ENCODE measurements at places on chromosomes 11 and 22. TPM values are rescaled to one million over a fixed set of nuclear protein-coding genes. Genes with fewer than 3 reads are reported as not detected.

The WBP2NL gene
- 0.46 TPM for total RNA-seq

The CPT1B gene
- total RNA-seq, result 1.00 TPM

The PATE2 gene
- not detected for total RNA-seq

The TRIM64C gene
- total RNA-seq, result not detected

The ACR gene
- total RNA-seq, result not detected

The HEPHL1 gene
- total RNA-seq, result 0.14 TPM

All from smooth muscle cell of bladder (primary cell).